ENCODE measurements at places on chromosomes 4 and X.

DNA sequence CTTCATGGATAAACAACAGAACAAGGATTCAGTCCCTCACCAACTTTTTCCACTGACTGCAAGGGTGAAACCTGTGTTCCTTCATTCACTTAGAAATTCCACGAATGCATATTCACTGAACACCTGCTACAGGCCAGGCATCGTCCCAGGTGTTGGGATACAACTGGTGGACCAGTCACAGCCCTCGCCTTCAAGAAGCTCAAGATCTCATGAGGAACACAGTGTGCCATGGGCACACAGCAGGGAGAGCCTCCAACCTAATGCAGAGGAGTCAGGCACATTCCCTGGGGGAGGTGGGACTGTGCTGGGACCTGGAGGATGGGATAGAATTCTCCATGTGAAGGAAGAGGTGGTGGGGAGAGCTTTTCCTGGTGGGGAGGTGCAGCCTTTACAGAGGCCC, 107.6 kb upstream of the PDLIM3 start:
- no peak for DNase-seq

DNA sequence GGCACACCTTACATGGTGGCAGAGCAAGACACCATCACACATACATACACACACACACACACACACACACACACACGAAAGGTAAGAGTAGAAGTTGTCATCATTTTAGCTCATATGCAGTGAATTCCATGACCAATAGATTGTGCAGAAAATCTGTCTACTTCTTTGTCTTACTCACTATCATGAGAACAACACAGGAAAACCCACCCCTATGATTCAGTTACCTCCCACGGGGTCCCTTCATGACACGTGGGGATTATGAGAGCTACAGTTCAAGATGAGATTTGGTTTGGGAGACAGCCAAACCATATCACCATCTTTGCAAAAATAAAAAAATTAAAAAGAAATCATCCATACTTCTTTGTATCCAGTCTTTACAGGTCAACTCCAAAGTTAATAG, 221.1 kb downstream of the BMPR1B start:
- no peak for DNase-seq

- no peak for DNase-seq
Observed at GRCh38 chr4:25502115-25502514, 125.1 kb downstream of the ANAPC4 start.

DNA sequence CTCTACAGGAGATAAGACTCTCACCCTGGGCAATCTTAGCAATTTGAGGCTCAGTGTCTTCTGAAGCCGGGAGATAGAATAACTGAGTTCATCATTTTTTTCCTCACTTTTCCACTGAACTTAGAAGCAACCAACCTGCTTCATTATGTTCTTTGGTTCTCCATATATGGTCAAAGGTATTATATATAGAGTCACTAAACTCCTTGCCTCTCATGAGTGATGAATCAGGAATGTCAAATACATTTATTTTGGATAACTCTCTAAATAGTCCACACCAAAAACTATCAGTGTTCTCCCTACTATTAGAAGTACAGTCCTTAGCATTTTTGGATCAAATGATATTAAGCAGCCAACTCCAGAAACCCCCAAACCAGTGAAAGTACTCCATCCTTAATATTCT, 421.5 kb upstream of the EPHA5 start:
- no peak for DNase-seq
